Endothelial cell of umbilical vein (primary cell): ENCODE measurements at places on chromosomes 12 and 14. TPM values are rescaled to one million over a fixed set of nuclear protein-coding genes. Genes with fewer than 3 reads are reported as not detected.
A peak's percentile ranks its signal among the peaks of the same experiment; 100 is the strongest.

ANKRD13A gene
- total RNA-seq = 36.2 and 37.0 TPM in 2 replicates

AICDA gene
- total RNA-seq = not detected in 2 replicates

ASB2 gene
- total RNA-seq = not detected in 2 replicates

DNA sequence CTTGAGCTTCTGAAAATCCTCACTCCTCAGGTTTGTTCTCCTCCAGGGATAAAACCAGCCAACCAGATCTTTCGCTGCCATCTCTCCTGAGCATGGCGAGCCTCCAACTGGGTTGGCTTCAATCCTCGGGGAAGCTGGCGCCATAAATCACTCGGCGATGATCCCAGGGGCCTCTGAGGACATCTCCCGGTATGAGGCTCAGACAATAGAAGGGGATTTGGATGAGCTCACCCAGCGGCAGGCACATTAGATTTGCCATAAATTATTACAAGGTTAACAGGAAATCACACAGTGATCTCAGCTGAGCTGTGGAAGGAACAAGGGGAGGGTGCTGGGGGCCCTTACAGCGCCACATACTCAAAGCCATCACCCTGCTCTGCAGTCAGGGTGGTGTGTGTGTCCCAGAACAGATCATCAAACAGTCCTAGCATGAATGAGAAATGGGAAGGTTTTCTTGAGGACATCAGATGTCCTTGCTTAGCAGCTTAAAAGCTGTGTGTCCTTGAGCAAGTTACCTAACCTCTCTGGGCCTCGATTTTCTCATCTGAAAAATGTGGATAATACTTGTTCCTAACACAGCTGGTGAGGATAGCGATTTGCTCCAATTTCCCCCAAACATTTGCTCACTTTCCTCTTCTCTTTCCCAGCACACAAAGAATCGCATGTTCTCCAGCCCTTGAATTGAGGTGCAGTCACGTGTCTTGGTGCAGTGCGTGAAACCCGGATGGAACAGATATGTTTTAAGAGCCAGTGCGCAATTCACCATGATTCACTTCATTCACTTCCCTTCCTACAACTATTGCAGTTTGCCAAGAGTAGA is 142.8 kb downstream of the SCARB1 start:
- DNase-seq = peak; percentile 86
